ENCODE measurements at places on chromosomes 3 and 15.

- no peak for DNase-seq
Measured at GRCh38 chr3:54793171-54793570, 134.7 kb downstream of the LRTM1 start.

- DNase-seq, result no peak
Measured at GRCh38 chr15:96392380-96393208, 62.1 kb downstream of the NR2F2 start.

DNA sequence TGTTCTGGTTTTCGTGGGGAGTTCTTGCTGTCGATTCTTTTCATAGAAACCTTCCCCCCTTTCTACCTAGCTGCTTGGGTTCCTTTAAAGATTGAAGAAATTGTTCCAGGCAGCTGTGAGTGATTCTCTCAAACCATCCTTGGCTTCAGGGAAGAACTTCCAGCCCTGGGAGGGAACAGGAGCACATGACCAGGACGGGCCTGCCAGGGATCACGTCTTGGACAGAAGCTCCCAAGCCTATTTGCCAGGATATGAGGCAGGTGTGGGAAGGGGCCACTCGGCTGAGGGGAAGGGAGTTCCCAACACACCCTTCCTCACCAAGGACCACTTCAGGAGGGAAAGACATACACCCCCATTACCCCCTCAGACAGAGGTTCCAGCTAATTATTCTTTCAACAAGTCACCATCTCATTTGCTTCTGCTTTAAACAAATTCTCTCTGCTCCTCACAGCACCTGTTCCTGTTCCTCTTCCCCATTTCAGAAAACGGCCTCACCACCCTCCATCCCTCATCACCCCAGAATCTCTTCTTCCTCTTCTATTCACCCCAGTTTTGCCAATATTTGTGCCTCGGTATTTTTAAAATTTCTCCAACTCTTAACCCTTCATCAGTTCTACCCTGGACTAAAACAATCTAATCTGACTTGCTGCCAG lies 62.5 kb downstream of the WHAMM start:
- no peak for DNase-seq

GRCh38 chr3:158233791-158234190 lies 123.9 kb downstream of the RSRC1 start:
- DNase-seq, result no peak

- no peak for DNase-seq
Measured at GRCh38 chr3:181056136-181056732, 66.7 kb upstream of the DNAJC19 start.

GRCh38 chr3:114615523-114616085 lies 321.8 kb downstream of the TIGIT start:
- no peak for DNase-seq

GRCh38 chr3:191298846-191299245 lies 30.3 kb upstream of the CCDC50 start:
- DNase-seq, result no peak

- no peak for DNase-seq
Measured at GRCh38 chr15:51706291-51706690, 25.0 kb downstream of the SCG3 start.

DNA sequence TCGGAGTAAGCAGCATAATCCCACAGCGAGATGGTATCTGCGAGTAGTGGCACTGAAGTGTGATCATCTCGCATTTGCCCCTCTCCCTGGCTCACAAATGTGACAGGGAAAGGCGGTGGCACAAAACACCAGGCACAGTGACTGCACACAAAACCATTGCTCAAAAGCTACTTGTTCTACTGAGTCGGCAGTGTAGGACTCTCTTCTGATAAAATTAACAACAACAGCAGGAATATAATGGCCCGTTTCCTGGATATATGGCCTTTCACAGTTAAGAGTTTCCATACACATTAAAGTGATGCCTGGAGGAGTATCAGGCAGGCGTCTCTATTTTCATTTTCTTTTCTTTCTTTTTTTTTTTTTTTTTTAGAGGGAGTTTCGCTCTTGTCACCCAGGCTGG lies 69.0 kb downstream of the MYO1E start:
- DNase-seq, result no peak

- DNase-seq, result no peak
Measured at GRCh38 chr3:69472093-69472492, 86.2 kb upstream of the FRMD4B start.

DNA sequence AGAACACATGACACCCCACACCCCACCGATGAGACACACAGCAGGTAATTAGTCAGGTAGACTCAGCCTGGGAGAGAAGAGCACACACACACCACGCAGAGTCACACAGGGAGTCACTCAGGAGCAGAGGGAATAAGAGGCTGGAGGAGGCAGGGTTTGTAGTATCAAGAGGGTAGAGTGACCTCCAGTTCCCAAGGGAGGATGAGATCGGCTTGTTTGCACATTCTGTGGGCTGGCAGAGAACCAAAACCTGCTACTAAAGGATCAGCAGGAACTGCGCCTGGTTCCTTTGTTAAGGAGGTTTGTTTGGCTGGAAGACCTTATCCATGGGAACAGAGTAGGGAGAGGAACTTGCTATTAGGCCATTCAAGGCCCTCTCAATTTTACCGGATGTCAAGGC lies 281.4 kb upstream of the SLCO3A1 start:
- DNase-seq, result no peak

DNA sequence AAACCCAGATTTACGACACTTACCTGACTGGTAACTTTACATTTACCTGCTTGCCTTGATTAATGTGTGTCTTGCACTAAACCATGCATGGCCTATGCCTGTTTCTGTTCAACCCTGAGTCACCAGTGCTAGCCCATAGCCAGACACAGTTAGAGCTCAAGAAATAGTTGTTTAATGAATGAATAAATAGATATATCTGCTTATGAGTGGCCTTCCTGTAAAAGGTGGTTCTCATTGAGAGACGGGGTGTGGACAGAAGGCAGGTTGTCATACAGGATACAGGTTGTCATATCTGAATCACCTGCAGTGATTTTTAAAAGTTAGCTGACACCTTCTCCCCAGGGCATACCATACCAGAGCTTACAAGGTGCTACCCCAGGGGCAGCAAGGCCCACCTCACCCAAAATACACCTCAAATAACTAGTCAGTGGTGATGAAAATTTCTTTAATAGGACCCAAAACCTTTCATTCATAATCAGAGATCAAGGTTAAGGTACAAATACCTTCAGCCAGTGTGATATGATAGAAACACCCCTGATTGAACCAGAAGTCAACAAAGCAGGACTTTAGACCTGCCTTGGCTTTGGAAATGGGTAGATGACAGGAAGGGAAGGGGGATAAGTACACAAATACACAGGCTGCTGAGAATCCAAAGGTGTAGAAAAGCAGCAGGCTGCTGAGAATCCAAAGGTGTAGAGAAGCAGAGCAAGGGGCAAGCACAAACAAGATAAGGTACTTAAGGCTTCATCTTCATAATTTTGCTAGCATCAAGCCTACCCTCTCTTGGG lies 45.4 kb upstream of the TSC22D2 start:
- DNase-seq, result no peak

- no peak for DNase-seq
Measured at GRCh38 chr3:53171827-53172505, 11.0 kb downstream of the PRKCD start.

- no peak for DNase-seq
Measured at GRCh38 chr3:127644641-127645370, 15.8 kb downstream of the PODXL2 start.

DNA sequence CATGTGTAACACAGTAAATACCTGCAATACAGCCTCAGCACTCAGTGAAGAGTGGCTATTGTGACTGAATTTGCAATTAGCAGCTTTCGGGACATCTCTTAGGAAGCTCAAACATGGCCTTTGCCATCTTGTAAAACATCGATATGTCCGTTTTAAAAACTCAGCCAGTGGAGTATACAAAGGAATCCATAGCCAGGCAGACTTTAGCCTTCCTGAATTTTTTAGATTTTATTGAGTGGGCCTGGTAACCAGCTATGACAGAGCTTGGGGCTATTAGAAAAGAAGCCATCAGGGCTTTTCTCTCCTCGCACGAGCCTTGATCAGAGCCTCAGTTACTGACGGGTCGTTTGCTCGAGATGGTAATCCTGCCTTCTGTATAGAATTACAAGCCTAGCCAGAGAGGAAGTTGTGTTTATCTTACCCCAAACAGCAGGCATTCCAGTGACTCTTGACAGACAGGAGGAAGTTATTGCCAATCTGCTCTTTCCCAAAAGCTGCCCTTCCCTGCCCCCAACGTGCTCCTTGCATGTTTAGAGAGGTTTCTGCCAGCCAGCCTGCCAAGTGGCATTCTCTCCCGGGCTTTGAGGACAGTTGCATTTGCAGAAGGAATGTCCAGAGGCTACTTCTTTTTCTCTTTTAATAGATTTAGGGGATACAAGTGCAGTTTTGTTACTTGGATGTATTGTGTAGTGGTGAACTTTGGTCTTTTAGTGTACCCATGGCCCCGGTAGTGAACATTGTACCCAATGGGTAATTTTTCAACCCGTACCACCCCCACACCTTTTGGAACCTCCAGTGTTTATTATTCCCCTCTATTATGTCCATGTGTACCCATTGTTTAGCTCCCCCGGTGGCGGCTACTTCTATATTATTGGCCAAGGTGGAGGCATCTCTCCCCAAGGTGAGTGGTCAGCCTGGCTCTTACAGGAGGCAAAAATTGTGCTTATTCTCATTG lies 40.6 kb downstream of the ITPR1 start:
- no peak for DNase-seq

DNA sequence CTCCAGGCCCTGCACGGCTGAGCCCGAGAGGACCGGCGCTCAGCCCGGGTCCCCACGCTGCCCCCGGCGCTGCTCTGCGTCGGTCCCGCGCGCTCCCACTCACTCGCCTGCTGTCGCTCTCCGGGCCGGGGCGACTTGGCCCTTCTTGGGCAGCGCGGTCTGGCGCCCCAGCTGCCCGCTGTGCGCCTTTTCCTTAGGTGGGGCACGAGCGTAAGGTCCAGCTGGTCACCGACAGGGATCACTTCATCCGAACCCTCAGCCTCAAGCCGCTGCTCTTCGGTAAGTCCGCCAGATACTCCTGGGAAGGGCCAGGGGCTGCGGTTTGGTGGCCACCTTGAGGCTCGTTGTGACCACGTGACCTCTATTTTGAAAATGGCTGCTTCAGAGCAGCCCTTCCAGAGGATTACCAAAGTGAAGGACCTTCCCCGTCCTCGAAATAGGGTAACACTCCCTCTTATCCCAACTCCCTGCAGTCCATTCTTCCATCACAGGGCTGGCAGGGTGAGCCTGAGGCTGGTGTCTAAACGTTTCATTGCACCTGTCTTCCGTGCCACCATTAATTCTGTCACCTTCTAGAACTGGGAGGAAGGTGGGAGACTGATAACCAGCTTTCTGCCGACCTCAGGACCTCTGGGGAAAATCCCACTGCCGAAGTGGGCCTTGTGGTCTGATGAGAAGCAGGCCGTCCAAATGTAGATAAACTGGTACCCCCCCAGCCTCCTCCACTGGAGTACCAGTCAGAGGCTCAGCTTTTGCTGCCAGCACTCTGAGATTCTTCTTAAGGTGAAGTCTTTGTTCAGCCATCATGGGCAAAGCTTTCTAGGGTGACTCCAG lies 812 bp downstream of the P4HTM start:
- no peak for DNase-seq

DNA sequence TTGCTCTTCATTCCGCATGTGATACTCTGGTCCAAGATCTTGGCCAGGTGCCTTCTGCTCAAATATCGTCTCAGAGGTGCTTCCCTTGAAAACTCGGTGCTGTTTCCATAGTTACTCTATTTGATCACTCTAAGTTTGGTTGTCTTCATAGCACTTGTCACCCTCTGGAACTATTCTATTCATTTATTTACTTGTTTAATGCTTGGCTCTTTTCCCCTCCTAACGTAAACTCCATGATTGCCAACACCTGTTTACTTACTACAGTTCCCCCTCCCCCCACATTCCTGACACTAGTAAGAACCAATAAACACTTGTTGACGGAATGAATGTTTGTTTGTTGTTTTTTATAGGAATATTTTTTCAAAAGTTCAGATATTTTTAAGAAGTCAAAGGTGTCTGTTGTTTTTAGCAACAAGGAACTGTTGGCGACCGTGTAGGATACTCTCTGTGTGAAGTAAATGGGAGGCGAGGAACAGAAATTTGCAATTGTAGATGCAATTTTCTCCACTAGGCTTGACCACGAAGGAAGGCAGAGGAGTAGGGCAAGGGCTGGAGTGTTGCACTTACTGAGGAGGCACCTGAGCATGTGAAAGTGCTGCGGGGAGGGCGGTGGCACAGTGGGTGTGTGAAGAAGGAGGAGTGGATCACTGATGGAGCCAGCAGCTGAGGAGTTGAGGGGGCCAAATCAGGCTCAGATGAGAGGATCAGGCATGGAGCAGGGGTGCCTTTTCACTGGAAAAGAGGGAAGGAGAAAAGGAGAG lies 48.4 kb downstream of the MOBP start:
- no peak for DNase-seq

DNA sequence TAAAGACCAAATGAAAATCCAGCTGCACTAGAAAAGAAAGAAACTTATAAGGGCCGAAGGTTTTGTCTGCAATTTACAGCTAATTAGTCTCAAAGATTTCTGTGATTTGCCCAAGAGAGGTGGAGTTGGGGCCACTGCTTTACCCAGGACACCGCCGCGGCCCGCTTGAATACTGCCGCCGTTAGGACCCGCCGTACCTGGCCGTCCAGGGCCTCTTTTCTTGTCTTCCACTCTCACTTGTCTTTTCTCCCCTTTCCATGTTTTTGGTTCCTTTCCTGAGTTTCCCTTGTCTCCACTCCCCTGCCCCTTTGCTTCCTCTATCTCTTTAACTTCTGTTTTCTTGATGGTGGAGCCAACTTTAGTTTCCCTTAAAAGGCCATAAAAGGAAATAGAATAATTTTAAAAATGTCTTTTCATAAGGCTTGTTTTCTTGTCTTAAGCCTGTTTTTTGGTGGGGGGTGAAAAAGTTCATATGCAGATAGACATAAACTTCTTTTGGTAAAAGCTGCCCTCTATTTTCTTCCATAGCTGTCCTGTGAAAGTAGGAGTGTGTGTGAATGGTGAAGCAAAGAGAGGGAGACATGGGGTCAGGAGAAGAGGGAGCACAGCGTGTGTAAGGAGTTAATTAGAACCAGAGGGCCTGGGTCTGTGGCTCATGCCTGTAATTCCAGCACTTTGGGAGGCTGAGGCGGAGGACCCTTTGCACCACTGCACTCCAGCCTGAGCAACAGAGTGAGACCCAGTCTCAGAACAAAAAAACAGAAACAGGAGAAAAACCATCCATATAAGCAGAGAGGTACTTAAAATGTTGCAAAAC lies 16.0 kb upstream of the CCNL1 start:
- DNase-seq, result no peak

DNA sequence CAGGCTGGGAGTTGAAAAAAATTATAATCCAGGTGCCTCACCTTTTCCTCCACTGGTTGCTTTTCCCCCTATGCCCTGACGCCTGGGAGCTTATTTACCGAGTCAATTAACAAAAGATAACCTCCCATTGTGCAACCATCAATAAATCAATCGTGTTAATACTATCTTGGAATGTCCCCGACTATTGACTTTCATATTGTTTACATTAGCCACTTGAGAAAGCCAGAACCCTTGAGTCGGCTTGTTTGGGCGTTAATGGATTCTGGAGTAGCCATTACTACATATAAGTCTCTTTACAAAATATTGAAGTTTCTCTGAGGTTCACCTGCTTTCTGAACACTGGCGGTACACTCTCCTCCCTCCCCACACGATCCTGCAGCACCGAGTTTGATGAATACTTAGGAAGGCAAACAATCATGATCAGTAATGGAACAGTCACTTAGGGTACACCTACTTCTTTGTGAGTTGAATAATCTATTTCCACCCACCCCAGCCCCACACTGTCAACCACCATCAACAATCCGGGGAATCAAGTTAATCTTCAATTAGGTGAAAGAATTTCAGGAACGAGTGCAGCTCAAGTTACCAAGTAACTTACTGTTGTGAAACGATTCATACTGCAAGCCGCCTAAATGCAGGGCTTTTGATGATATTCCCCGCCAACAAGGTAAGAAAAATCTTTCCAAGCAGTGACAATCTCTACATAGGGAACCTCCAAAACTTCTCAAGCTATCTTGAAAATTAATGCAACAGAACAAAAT lies 159.3 kb upstream of the NR2F2 start:
- no peak for DNase-seq
